ENCODE measurements at places on chromosomes 6 and 20.

DNA sequence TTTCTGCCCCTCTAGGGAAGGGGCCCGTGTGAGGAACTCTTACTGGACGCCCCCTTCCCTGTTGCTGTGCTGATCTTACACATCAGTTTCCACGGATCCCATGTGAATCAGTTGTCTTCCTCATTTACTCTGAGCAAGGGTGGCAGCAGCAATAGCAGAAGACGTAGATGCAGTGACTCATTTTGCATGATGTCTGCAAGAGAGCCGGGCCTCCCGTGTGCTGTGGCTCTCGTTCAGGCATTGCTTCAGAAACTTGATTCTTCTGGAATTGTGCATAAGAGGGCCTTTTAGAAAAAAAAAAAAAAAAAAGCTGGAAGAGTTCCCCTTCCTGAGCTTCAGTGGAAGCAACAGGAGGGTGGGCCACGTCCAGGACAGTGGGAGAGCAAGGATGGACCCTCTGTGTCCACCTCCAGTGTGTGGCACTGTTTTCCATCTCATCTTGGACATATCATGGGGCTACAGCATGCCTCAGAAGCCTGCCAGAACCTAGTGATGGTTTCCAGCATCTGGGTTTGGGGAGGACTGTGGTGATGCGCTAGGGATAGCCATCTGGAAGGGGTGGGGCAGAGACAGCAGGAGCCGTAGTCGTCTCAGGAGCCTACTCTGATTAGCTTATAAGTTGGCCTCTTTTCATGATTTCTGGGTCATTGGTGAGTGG is 62.1 kb downstream of the FOXO3 start:
- no peak for DNase-seq

- no peak for DNase-seq
Measured at GRCh38 chr6:55034752-55035151, 139.6 kb upstream of the HCRTR2 start.

- no peak for DNase-seq
Measured at GRCh38 chr6:140623498-140623897, 1249.0 kb upstream of the CITED2 start.

DNA sequence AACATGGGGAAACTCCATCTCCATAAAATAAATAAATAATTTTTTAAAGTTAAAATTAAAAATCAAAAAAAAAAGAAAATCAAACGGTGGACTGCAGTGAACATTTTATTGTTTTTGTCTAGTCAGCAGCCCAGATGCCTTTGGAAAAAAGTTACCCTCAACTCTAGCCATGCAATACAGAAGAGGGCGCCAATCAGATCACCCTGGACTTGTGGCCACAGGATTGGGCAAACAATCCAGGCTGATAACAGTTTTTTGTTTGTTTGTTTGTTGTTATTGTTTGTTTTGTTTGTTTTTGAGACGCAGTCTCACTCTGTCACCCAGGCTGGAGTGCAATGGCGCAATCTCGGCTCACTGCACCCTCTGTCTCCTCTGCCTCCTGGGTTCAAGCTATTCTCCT is 30.5 kb upstream of the NELFCD start:
- DNase-seq, result no peak

DNA sequence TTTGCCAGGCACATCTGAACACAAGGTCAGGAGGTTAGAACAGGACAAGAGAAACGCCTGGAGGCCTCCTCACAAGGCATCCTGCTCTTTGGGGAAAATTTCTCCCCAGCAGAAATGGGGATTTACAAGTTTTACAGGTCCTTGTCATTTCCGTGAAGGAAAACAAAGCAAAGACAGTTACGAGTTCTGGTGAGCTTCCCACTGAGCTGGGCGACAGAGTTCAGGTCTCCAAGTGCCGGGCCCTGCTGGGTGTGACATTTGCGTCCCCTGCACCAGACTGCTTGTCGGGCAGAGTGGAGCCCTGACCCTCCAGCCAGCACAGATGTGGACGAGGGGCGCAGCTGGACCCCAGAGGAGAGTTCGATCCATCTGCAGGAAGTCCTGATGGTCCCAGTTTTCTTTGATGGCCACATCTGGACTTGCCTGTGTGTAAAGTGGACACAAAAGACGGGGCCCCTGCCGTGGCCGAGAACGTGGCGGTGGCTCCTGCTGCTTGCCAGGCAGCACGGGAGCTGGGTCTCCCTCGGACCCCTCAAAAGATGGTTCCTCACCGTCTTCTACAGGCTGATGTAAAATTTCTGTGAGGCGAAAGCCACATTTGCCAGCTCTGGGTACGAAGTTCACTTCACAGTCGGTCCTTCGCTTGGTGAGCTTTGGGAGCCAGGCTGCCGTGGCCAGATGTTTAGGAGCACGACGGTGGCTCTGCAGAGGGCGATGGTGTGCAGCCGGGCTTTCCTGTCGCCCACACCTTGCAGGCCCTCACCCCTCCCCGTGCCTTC is 5.2 kb upstream of the ADRM1 start:
- DNase-seq, result no peak

DNA sequence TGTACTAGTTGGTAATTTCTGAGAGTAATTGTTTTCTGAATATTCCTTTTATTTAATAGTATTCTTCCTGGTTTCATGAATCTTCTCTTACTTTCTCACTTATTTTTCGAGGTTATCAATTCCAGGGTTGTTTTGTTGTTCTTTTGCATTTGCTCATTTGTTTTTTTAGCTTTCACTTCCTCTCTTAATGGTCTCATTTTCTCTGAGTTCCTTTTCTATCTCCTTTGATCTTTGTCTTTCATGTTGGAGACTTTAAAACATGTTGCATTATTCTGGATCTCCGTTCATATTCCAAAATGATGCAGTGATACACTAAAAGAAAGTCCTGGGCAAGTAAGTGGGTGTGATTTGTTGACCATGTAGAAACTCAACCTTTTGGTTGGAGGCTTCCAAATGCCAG is 345.3 kb upstream of the SLC35B3 start:
- DNase-seq, result no peak

All from activated CD4-positive, alpha-beta T cell treated with anti-CD3 and anti-CD28 coated beads for 24 hours (primary cell).